DMS79 treated with DMSO at 0.1 percent for 48 hours (cell line): ENCODE measurements at places on chromosomes 11 and 22.

- DNase-seq: peak; percentile 45
Measured at GRCh38 chr11:110134110-110134509, 40.9 kb downstream of the ZC3H12C start.

- peak; percentile 23 for DNase-seq
Measured at GRCh38 chr11:62217191-62217748, 8.8 kb downstream of the SCGB2A1 start.

DNA sequence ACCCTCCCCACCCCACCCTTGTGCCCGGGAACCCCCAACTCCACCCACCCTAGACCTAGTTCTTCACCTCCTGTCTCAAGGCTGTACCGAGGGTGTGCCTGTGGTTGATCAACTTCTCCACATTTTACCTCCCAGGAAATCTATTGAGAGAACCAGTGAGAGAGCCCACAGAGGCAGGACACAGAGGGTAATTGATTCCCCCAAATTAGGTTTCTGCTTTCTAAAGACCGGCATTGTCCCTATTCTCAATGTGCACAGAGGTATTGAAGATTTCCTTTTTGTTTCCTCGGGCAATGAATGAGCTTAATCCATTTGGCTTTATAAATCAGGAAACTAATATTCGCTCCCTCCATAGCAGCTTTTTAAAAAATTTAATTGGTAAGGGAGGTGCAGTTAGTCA, 6.0 kb upstream of the LMO1 start:
- DNase-seq: no peak

DNA sequence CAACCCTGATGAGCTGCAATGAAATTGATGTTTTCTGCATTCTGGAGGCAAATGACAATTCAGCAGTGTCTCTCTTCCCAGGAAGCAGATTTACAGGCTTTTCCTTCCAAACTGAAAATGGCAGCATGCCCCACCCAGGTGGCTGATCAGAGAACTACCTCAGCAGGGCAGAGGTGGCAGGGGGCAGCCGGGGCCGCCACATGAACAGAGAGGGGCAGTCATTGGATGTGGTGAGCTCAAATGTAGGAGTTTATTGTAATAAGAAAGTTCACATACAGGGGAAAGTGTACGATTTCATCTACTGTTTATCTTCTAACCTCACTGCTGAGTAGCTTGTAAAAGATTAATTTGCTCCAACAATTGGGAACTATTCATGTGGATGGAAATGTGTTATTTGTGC, 15.7 kb upstream of the PARVA start:
- DNase-seq: no peak

- no peak for DNase-seq
Measured at GRCh38 chr11:16928044-16928443, 86.2 kb downstream of the PLEKHA7 start.

DNA sequence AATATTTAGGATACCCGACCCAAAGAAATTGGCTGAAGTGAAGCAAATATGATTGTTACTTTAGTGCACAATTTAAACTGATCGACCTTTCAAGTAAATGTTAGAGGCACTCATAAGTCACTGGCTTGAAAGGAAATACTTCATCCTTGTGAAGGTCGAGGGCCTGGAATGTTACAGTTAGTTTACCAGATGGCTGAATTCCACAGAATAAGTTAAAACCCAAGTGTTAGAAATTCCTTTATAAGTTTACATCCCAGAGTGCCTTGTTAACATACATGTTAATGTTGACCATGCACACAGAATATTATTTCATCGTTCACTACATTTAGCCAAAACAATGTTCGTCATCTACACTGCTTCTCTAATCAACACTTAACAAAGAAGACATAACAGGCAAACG, 235.5 kb upstream of the ANO3 start:
- no peak for DNase-seq

DNA sequence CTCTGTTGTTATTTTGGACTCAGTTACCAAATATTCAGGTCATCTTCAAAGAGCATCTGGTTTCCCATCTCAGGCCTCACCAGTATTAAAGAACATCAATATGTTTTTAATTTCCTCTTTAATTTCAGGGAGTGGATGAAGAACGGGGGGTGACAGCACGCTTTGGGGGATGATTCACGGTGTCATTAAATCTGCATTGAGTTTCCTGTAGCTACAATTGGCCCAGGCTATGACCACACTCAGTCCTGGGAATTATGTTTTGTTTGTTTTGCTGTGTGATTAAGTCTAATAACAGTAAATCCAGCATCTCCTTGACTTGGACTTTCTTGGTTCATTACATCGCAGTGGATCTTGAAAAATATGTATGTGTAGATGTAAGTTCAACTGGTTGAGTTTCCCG, 149.7 kb upstream of the SEZ6L start:
- no peak for DNase-seq

GRCh38 chr11:27081056-27081455, 40.4 kb downstream of the BBOX1 start:
- no peak for DNase-seq

GRCh38 chr11:21446939-21447590, 745.8 kb upstream of the ANO5 start:
- no peak for DNase-seq

GRCh38 chr22:37030560-37031281, 11.2 kb downstream of the MPST start:
- DNase-seq: no peak

DNA sequence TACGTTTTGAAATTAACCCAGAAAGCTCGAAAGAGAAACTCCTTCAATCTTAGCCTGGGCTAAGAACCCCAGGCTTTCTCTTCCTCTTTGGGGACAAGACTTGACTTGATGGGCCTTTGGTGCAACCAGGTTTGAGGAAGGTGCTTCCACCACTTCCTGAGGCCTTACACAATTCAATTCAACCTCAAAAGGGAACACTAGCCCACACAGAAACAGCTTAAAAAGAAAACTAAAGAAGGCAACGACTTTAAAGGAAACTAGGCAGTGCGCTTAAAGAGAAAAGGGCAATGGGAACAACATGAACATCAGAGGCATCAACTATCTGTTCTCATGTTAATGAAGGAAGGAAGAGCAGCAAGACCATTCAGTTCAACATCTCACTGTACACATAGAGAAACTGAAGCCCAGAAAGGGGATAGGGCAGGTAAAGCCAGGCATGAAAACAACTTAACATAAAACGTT, 24.8 kb downstream of the PAK1 start:
- DNase-seq: no peak
